Nephron progenitor cell (in vitro differentiated cells): ENCODE measurements at places on chromosomes 4 and X.

DNA sequence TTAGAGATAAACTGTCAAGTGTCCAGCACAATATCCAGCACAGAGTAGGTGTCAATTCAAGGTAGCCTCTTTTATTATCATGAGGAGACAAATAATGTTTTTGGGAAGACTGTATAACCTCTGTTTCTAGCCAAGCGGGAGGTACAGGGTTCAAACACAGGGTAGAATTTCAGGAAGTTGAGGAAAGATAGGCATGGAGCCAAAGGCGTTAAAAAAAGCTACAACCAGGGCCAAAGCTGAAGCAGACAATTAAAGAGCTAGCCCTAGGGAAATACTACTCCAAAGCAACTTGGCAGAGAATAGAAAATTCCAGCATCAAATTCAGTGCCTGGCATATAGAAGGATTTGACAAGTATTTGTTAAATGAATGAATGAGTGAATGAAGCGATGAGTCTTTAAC is 40.0 kb upstream of the CASK start:
- no peak overlapping the region for H3K27ac ChIP-seq
- no peak for DNase-seq
- peaks cover 3% of the 10 kb centered on the region for H3K27me3 ChIP-seq

DNA sequence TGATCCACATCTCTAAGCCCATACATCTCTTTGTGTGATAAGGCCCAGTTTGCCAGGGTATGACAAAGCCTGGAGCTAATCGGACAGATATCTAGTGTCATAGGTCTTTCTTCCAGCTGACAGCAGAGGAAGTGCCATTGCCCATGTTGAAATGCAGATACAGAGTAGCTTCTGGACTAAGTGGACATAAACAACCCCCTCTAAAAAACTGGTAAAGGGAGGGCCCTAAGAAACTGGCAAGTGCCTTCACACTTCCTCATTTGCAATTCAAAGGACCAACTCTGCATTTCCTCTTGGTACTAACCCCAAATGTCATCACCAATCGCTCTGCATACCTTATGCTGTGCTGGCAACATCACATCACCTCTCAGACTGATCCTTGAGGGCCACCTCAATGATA is 20.8 kb downstream of the ARHGEF6 start:
- H3K36me3 ChIP-seq = no peaks in the 10 kb centered on the region
- no peak overlapping the region for H3K4me3 ChIP-seq
- H3K27me3 ChIP-seq = peaks cover 2% of the 10 kb centered on the region
- no peaks in the 10 kb centered on the region for H3K4me1 ChIP-seq
- no peak for DNase-seq

- H3K4me1 ChIP-seq = no peaks in the 10 kb centered on the region
- DNase-seq = no peak
- no peak overlapping the region for H3K27ac ChIP-seq
- no peaks in the 10 kb centered on the region for H3K36me3 ChIP-seq
These were observed 163.0 kb downstream of the BTC start for GRCh38 chr4:74631338-74631737.

DNA sequence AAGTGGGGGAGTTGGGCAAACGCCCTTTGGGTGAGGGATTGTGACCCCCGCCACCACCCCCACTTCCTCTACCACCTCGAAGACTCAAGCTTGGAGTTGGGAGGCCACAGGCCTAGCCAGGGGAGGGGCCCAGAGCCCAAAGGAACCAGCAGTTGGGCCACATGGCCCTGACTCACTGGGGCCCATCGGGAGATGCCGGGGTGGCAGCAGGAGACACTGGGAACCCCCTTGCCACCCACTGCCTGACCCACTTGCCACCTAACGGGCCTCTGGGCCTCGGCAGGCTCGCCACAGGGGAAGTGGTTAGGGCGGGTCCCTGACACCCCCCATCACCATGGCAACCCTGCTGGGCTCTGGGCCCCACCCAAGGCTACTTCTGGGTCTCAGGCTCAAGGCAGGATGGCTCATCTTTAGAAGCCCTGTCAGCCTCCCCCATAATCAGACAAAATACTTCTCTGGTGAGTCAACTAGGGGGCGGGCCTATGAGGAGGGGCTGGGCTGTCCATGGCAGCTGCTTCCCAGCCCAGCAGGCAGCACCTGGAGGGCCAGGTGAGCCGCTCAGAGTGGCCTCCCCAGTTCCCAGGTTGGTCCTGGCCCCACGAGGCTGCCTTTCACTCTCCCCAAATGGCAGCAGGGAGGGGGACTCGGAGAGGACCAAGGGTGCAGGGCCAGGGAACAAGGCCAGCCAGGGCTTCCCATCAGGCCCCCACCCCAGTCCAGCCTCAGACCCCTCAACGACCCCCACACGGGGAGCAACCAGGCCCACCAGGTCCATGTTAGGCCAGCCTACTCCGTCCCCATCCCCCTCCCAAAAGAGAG is 5.6 kb downstream of the FLNA start:
- peak overlapping the region; percentile 90 for H3K4me3 ChIP-seq
- no peak overlapping the region for H3K27ac ChIP-seq
- no peak for DNase-seq
- peaks cover 5% of the 10 kb centered on the region for H3K4me1 ChIP-seq

DNA sequence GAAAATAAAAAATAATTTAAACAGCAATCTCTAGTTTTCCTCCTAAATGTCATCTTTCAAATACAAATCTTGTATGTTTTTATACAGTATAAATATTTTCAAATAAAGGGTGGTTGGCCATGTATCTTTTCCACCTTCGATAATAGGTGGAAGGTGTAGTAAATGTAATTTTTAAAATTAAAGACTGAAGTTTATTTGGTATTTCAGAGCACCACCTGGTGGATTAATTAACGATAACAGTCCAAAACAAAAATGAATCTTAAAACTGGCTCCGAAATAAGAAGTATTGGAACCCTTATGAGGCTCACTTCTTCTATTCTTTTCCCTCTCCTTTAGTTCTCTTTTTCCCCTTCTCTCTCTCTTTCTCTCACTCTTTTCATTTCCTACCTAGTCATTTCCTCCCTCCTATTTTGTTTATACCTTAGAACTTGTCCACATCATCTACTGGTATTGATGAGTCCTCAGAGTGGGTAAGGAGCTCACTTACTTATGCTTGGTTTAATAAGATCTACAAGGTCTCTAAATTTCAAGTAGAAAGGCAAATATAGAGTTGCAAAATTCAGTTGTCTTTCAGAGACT is 82.9 kb upstream of the EXOC1L start:
- H3K4me3 ChIP-seq = no peak overlapping the region
- no peaks in the 10 kb centered on the region for H3K4me1 ChIP-seq
- no peaks in the 10 kb centered on the region for H3K27me3 ChIP-seq
- H3K36me3 ChIP-seq = no peaks in the 10 kb centered on the region
- H3K27ac ChIP-seq = no peak overlapping the region
- no peak for DNase-seq

- DNase-seq = no peak
- H3K4me1 ChIP-seq = peaks cover 5% of the 10 kb centered on the region
- H3K4me3 ChIP-seq = no peak overlapping the region
- no peak overlapping the region for H3K27ac ChIP-seq
- peaks cover 36% of the 10 kb centered on the region for H3K36me3 ChIP-seq
These were observed 14.6 kb downstream of the HERC3 start for GRCh38 chr4:88606832-88607231.

GRCh38 chr4:54228961-54229501 is at the start of gene PDGFRA:
TSS of gene PDGFRA (plus strand) at chr4:54229293. CDS start at chr4:54258769, 29,476 bp downstream.
- peaks cover 62% of the 10 kb centered on the region for H3K4me1 ChIP-seq
- peaks cover 22% of the 10 kb centered on the region for H3K27me3 ChIP-seq
- peak within 1 kb of the TSS; percentile 41 for H3K27ac ChIP-seq

DNA sequence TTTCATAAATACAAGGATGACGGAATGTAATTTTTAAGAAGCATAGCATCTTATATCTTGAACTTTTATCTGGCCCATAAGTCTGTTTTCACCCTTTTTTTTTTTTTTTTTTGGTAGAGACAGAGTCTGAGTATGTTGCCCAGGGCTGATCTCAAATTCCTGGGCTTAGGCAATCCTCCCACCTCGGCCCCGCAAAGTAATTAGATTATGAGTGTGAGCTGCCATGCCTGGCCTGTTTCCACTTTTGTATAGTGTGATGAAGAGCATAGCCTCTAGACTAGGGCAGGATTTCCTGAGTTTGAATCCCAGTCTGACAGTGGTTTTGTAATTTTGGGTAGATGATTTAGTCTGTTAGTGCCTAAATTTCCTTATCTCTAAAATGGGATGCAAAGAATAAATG is 11.0 kb downstream of the STIM2 start:
- peaks cover 30% of the 10 kb centered on the region for H3K4me1 ChIP-seq
- peaks cover 5% of the 10 kb centered on the region for H3K36me3 ChIP-seq
- no peak overlapping the region for H3K4me3 ChIP-seq
- H3K27ac ChIP-seq = no peak overlapping the region
- no peaks in the 10 kb centered on the region for H3K27me3 ChIP-seq

DNA sequence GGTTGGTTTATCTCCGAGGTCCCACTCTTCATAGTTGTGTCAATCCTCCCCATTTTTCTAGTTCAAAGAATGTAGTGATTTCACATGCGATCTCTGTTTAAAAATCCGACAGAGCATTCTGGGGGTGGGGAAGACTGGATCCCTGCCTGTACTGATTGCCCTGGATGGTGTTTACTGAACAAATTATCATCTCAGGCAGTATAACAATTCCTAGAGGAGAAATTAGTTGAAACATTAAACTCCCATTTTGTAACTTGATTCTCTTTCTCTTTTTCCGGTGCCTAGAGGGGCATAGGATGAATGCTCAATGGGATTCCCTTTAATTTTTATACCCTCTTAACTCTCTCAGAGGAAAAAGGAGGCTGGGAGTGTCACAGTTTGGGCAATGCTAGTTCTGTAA is 10.0 kb upstream of the CWH43 start:
- H3K36me3 ChIP-seq = no peaks in the 10 kb centered on the region
- no peak overlapping the region for H3K4me3 ChIP-seq
- H3K27me3 ChIP-seq = peaks cover 26% of the 10 kb centered on the region
- H3K27ac ChIP-seq = no peak overlapping the region

DNA sequence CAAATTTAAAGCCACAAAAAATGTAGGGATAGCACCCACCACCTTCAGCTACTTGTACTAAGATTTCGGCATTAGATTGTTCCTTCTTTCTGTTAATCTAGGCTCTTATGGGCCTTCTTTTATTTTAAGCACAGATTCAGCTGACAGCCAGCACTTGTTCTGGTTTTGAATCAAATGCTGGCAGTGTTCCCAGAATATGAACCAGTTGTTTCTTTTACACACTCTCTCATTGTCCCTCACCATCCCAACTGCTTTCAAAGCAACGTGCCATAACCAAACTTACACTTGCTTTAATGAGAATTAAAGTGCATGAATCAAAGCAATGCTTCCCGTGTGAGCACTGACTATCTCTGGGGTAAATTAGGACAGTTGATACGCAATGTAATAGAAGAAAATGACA is 744.5 kb upstream of the FAM241A start:
- no peaks in the 10 kb centered on the region for H3K4me1 ChIP-seq
- no peak overlapping the region for H3K27ac ChIP-seq
- no peak overlapping the region for H3K4me3 ChIP-seq
- no peaks in the 10 kb centered on the region for H3K36me3 ChIP-seq

GRCh38 chrX:17563076-17563475 is 174.2 kb upstream of the SCML1 start:
- peaks cover 71% of the 10 kb centered on the region for H3K4me1 ChIP-seq
- DNase-seq = no peak
- no peak overlapping the region for H3K4me3 ChIP-seq
- no peak overlapping the region for H3K27ac ChIP-seq
- H3K27me3 ChIP-seq = peaks cover 4% of the 10 kb centered on the region
- H3K36me3 ChIP-seq = peaks cover 3% of the 10 kb centered on the region
